ENCODE measurements at places on chromosomes 11 and 22.

DNA sequence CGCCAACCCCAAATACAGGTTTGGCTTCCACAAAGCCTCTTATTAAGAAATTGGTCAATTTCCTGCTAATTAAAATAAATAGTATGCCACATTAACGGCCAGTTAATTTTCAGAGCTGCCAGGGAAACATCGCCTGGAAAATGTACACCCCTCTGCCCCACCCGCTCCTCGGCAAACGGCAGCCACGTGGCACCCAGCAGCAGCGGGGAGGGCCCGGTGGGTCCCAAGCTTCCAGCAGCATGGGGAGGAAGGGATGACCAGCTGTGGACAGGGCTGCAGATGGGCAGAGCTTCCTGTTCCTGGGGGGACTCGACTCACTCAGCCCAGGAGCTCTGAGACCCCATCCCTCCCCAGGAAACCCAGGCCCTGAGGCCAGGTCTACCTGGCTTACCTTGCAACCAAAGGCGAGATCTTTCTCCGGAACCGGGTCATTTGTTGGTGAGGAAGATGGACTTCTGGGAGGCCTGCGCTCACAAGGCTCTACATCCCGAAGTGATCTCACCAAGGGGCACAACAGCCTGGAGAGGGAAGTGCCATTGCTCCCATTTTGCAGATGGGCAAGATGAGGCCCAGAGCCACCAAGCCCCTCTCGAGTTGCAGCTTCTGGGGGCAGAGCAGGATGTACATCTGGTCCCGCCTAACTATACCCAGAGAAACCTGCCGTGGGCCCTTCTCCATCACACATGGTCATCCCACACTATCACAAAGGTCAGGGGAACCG lies 68.3 kb downstream of the IGLL1 start:
- no peak for DNase-seq

- no peak for DNase-seq
These were observed 114.9 kb upstream of the NECTIN1 start for GRCh38 chr11:119843877-119844276.

- no peak for DNase-seq
These were observed 59.5 kb downstream of the TTC17 start for GRCh38 chr11:43418197-43418596.

- DNase-seq, result no peak
These were observed 13.5 kb upstream of the TUB start for GRCh38 chr11:8067567-8067928.

- DNase-seq, result no peak
These were observed 17.0 kb upstream of the PDE3B start for GRCh38 chr11:14626650-14627049.
